ENCODE measurements at places on chromosomes 5 and 9. TPM values are rescaled to one million over a fixed set of nuclear protein-coding genes. Genes with fewer than 3 reads are reported as not detected.

MZB1 gene
- not detected for total RNA-seq

EIF4E1B gene
- total RNA-seq: not detected

ARL14EPL gene
- not detected for total RNA-seq

PPP1R26 gene
- total RNA-seq: 11.0 TPM

APBB3 gene
- 12.0 TPM for total RNA-seq

FIBCD1 gene
- total RNA-seq: 0.08 TPM

FOXE1 gene
- 4.7 TPM for total RNA-seq

SARDH gene
- 15.3 TPM for total RNA-seq

KIF4B gene
- not detected for total RNA-seq

DROSHA gene
- total RNA-seq: 24.4 TPM

ZFP37 gene
- 0.31 TPM for total RNA-seq

GTF3C4 gene
- 10.9 TPM for total RNA-seq
